IPS DF 6.9 (cell line): ENCODE measurements at places on chromosomes 3 and 15.

GRCh38 chr3:120460862-120461261 lies 10.1 kb upstream of the FSTL1 start:
- H3K27ac ChIP-seq = no peak overlapping the region
- no peak for DNase-seq
- H3K4me1 ChIP-seq = peaks cover 1% of the 10 kb centered on the region; the same call in 1 of the 2 replicates
- H3K36me3 ChIP-seq = no peaks in the 10 kb centered on the region

GRCh38 chr3:178385280-178385952 lies 150.8 kb upstream of the KCNMB2 start:
- DNase-seq = peak; percentile 18
- H3K4me3 ChIP-seq = no peak overlapping the region
- H3K27me3 ChIP-seq = no peaks in the 10 kb centered on the region
- H3K36me3 ChIP-seq = no peaks in the 10 kb centered on the region
- no peak overlapping the region for H3K27ac ChIP-seq

DNA sequence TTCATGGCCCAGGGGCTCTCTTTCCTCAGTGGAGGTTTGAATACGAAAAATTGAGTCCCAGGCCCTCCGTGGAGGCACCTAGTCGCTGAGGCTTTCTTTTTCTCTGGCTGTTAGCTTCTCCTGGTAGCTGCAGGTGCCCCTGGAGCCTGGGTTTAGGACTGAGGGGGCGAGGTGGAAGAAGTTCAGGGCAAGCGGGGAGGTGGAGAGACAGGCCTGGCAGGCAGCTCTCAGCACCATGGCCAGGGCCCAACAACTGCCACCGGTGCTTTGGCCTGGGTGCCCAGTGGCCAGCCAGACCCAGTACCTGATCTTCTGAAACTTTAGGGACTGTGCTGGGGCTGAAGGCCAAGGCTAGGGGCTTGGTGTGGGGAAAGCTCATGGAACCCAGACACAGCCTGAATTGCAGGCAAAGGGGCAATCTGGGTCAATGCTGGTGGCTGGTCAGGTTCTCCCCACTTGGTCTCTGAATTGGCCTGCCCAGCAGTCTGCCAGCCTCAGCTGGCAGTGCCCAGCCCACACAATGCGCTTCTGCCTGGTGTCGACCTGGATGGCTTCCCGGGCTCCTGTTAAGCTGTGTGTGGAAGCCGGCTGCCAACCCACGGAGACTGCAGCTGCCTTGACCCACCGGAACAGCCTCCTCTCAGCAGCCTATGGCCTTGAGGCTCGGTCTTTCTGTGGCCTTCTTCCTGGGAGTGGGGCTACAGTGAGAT lies 30.3 kb upstream of the POLG start:
- H3K4me3 ChIP-seq = no peak overlapping the region
- peaks cover 4% of the 10 kb centered on the region; the same call in 1 of the 2 replicates for H3K4me1 ChIP-seq
- H3K27ac ChIP-seq = no peak overlapping the region
- H3K27me3 ChIP-seq = peaks cover 98% of the 10 kb centered on the region
- no peaks in the 10 kb centered on the region for H3K36me3 ChIP-seq

GRCh38 chr3:183212565-183212964 lies 40.5 kb upstream of the B3GNT5 start:
- DNase-seq = no peak
- no peak overlapping the region for H3K27ac ChIP-seq
- H3K4me1 ChIP-seq = no peaks in the 10 kb centered on the region
- no peaks in the 10 kb centered on the region for H3K27me3 ChIP-seq

- no peak for DNase-seq
- H3K4me1 ChIP-seq = no peaks in the 10 kb centered on the region
- H3K4me3 ChIP-seq = no peak overlapping the region
- no peak overlapping the region for H3K27ac ChIP-seq
Measured at GRCh38 chr3:21839176-21839575, 88.2 kb upstream of the ZNF385D start.

GRCh38 chr3:100899440-100900091 lies 93.7 kb downstream of the ABI3BP start:
- no peak overlapping the region for H3K4me3 ChIP-seq
- H3K36me3 ChIP-seq = no peaks in the 10 kb centered on the region
- H3K4me1 ChIP-seq = no peaks in the 10 kb centered on the region
- no peak for DNase-seq
- no peak overlapping the region for H3K27ac ChIP-seq
- no peaks in the 10 kb centered on the region for H3K27me3 ChIP-seq

DNA sequence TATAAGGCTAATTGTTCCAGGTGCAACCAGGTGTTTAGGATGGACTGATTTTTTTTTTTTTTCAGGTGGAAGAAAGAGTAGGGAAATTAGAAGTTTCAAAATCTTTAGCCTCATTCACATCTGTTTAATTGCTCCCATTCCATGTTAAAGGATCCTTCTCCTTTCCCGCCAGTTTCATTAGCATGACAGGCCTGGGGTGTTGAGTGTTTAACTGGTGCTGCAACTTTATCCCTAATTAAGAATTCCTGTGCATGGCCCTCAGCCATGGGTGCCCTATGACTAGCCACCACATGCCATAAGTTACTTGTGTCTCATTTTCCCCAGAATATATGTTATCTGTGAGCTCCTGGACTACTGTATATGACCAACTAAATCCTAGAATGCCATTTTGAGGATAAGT lies 501.4 kb downstream of the NSUN3 start:
- no peak overlapping the region for H3K27ac ChIP-seq
- no peak for DNase-seq
- H3K4me1 ChIP-seq = no peaks in the 10 kb centered on the region
- no peaks in the 10 kb centered on the region for H3K27me3 ChIP-seq
- H3K4me3 ChIP-seq = no peak overlapping the region

DNA sequence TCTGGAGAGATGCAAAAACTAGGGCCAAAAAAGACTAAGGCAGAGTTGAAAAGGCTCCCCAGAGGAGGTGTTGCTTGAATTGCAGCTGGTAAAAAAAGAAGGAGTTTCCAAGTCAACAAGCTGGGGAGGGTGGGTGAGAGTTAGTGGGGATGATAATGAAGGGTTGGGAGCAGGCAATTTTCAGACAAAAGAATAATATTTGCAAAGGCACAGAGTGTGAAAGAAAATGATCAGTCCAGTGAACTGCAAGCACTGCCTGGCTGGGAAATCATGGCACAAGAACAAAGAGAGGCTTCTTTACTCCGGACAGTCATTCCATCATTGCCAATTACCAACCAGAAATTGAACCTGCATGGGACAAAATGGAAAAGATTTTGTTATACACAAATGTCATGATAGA lies 42.2 kb downstream of the C3orf85 start:
- no peak overlapping the region for H3K4me3 ChIP-seq
- H3K4me1 ChIP-seq = no peaks in the 10 kb centered on the region
- DNase-seq = no peak
- H3K27me3 ChIP-seq = no peaks in the 10 kb centered on the region

DNA sequence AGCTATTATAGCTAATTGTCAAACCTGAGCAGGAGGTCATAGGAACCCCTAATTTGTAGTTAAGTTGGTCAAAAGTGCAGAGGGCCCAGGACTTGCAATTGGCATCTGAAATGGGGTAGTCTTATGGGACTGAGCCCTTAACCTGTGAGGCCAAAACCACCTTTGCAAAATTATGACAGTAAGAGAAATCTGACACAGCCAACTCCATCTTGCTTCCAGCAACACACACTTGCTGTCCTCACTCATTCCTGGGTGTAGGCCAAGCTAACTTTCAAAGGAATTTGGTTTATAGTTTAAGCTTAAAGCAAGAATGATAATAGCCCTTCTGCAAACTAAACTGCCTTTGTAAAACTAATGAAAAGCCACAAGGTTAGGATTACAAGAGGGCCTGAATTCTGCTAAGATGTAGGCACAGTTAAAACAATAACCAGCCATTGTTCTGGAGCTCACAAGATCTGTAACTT lies 57.6 kb upstream of the FRMD4B start:
- H3K4me1 ChIP-seq = no peaks in the 10 kb centered on the region
- DNase-seq = no peak
- no peak overlapping the region for H3K27ac ChIP-seq
- no peaks in the 10 kb centered on the region for H3K36me3 ChIP-seq
- no peak overlapping the region for H3K4me3 ChIP-seq

GRCh38 chr3:111923095-111923771 lies 55.6 kb upstream of the ABHD10 start:
- DNase-seq = no peak
- no peaks in the 10 kb centered on the region for H3K36me3 ChIP-seq
- H3K4me3 ChIP-seq = no peak overlapping the region
- peaks cover 11% of the 10 kb centered on the region; the same call in 1 of the 2 replicates for H3K27me3 ChIP-seq
- no peaks in the 10 kb centered on the region for H3K4me1 ChIP-seq
- no peak overlapping the region for H3K27ac ChIP-seq
